KBM-7 (cell line): ENCODE measurements at places on chromosomes 6 and 20.

GRCh38 chr20:15931897-15932296 lies 641.4 kb downstream of the KIF16B start:
- DNase-seq: no peak

- no peak for DNase-seq
Measured at GRCh38 chr6:156883497-156884252, 106.5 kb downstream of the ARID1B start.

- DNase-seq: peak; percentile 48
Measured at GRCh38 chr6:5084781-5085647, at the start of gene PPP1R3G. Gene PPP1R3G, plus strand, starts transcription at chr6:5085341. Its CDS starts 145 bp downstream, at chr6:5085486.

- no peak for DNase-seq
Measured at GRCh38 chr20:25014816-25015215, 22.3 kb upstream of the APMAP start.

DNA sequence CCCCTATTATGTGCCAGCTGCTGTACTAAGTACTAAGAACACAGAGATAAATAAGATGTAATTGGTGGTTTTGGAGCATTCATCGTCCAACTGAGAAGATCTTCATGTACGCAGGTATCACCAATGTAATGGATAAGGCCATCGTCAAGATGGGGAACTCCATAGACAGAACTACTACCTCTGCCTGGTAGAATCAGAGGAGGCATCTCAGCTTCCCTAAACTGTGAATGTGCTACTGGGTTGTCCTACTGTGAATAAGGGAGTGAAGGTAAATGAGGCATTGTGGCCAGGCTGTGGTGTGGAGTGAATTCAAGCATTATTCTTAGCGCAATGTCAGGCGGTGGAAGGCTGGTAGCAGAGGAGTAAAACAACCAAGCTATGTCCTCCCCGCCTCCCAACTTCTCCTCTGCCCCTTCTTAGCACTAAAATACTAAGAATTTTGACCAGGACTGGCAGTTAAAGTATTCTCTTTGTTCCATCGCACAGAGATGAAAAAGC lies 68.2 kb downstream of the TBC1D7 start:
- peak; percentile 74 for DNase-seq

DNA sequence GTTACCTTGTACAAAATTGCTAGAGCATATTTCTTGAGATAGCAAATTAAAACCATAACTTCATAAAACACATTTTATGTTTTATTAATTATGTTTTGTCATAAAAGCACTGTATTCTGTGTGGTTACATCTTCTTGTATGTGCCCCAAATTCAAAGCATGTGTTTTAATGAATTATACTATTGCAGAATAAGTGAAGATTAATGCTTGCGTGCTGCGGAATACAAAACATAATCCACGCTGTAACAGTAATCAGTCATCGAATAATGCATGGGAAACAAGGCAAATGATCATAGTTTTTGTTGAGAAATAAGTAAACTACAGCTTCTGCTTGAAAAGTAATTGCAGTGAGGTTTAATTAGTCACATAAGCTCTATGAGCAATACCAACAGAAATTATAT lies 459.2 kb upstream of the SOX4 start:
- no peak for DNase-seq

DNA sequence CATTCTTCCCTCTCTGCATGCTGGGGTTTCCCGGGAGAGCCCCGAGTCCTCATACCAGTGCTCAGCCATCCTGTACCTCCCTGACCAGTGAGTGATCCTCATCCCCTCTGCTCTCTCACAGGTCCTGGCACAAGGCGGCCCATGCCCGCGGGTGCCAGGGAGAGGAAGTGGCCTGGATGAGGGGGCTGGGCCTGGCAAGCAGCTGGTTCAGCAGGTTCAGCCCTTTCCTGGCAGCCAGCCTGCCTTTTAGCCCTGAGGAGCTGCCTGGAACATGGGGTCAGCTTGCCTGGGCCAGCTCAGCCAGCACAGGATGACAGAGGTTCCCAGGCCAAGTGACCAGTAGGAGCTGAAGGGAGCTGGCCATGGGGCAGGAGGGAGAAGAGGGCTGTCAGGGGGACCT lies 10.9 kb downstream of the MOCS1 start:
- no peak for DNase-seq
